ENCODE measurements at places on chromosomes 1 and 21. TPM values are rescaled to one million over a fixed set of nuclear protein-coding genes. Genes with fewer than 3 reads are reported as not detected.

Gene CAMK1G
- 2.7 TPM for total RNA-seq

Gene DIRAS3
- total RNA-seq: 1.5 TPM

Gene PLA2G2D
- total RNA-seq: not detected

Gene F13B
- total RNA-seq: not detected

Gene ITLN1
- total RNA-seq: 3.2 TPM

Gene ATP5IF1
- total RNA-seq: 120 TPM

Gene MROH9
- total RNA-seq: not detected

Gene HEYL
- total RNA-seq: 12.1 TPM

Gene MTMR11
- 22.9 TPM for total RNA-seq

Gene RNF2
- 50.7 TPM for total RNA-seq

Gene MNDA
- total RNA-seq: 18.7 TPM

Gene DCLRE1B
- total RNA-seq: 5.0 TPM

Gene OR6N1
- total RNA-seq: not detected

Gene KCNH1
- total RNA-seq: 0.47 TPM

Gene KRTAP12-2
- total RNA-seq: not detected

Gene HENMT1
- 6.2 TPM for total RNA-seq

Gene TMCO1
- total RNA-seq: 49.9 TPM

Gene TFF3
- 4.0 TPM for total RNA-seq

Gene HMGCS2
- 36.5 TPM for total RNA-seq

Gene ARHGAP29
- total RNA-seq: 83.4 TPM

Gene VAMP4
- 12.3 TPM for total RNA-seq

Gene S100B
- total RNA-seq: 4.2 TPM

Gene ETNK2
- total RNA-seq: 16.4 TPM

Gene VCAM1
- total RNA-seq: 100 TPM

Gene OR6K3
- not detected for total RNA-seq

Gene TMEM82
- 2.5 TPM for total RNA-seq

Gene C1orf226
- 7.0 TPM for total RNA-seq

Gene OR2T35
- total RNA-seq: not detected

Gene KRTAP13-4
- total RNA-seq: not detected

Gene AKNAD1
- total RNA-seq: not detected

Gene SUMO3
- 54.2 TPM for total RNA-seq

Gene CNTN2
- 1.8 TPM for total RNA-seq

Gene KIAA1614
- 9.5 TPM for total RNA-seq

Gene LENEP
- not detected for total RNA-seq

Gene IVL
- 0.35 TPM for total RNA-seq

Gene PCP4
- 1.1 TPM for total RNA-seq

Gene LRRC3
- total RNA-seq: 4.0 TPM

Gene CD1E
- 0.82 TPM for total RNA-seq

Gene GJA9
- total RNA-seq: not detected

Gene ATAD3C
- total RNA-seq: 5.8 TPM

Gene ZFP69B
- 2.9 TPM for total RNA-seq

Gene NKAIN1
- 1.1 TPM for total RNA-seq

Gene WDR64
- total RNA-seq: not detected
